ENCODE measurements at places on chromosomes 2 and 18.
A peak's percentile ranks its signal among the peaks of the same experiment; 100 is the strongest.

DNA sequence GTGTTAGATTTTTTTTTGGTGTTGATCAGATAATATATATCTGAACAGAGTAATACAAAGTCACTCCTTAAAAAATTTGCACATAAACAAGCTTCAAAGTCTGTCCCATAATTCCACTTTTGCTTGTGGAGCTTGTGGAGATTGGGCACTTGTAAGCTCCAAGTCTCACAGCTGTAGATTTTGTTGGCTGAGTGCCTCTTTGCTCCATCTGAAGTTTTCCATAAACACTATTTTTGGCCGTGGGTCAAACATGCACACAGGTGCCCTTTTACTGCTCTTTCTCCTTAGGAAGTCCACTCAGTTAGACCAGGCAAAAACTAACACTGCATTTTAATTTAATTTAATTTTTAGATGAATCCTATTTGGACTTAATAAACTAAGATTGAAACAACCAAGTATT lies 3.6 kb upstream of the KCNJ13 start:
- DNase-seq = no peak

- no peak for DNase-seq
Observed at GRCh38 chr18:59263661-59264060, 9.6 kb downstream of the RAX start.

GRCh38 chr2:85162746-85163301 lies 29.6 kb downstream of the TCF7L1 start:
- DNase-seq = no peak

DNA sequence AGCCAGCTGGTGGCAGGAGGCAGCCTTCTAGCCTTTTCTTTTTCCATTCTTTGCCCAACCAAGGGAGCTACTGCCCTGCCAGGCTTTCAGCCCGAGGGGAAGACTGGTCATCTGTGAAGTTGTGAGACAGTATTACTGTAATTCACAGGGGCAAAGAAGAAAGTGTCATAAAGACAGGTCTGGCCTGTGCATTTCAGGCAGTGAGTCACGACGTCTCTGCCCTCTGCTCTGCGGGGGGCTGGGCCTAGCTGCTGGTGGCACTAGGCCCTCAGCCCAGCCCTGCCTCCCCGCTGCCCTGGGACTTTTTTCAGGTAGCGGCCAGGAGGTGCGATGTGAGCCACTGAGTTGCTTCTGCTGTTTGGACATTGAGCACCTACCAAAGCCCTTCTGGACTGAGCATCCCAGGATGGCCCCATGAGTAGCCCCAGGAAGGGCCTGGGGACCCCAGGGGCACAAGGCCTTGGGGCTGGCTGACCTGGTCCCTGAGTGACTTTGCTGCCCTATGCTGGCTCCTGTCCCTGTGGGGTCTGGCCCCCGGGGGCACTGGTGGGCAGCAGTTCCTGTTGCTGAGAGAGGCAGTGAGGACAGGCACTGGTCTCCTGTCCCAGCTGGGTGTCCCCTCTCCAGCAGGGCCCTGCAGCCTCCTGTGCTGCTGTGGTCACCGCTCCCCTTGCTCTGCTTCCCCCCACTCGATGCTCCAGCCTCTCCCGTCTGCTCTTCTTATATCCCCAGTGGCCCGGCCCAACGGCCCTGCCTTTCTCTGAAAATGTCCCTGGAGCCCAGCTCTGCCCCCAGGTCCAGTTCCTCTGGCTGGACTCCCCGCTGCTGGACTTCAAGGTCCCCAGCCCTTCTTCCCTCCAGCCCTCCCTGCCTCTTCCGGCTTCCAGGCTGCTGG lies 7.0 kb downstream of the INHBB start:
- DNase-seq = no peak

- DNase-seq = peak; percentile 53
Observed at GRCh38 chr18:33116376-33116775, 324.1 kb downstream of the CCDC178 start.

DNA sequence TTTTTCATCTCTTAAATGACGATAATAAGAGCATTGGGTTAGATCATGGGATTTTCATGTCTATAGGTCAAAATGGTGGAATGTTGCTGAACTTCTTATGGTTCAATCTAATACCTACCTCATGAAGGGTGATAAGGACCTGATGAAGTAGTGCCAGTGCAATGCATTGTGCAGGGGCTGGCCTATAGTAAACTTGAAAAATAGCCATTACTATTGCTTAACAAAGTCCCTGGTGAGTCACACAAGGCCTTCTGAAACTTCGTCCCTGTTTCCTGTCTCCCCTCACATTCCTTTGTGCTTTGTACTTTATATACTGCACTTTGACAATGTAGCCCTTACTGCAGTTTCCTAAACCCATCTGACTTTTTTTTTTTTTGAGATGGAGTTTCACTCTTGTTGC lies 515.9 kb downstream of the SLC4A3 start:
- DNase-seq = no peak

DNA sequence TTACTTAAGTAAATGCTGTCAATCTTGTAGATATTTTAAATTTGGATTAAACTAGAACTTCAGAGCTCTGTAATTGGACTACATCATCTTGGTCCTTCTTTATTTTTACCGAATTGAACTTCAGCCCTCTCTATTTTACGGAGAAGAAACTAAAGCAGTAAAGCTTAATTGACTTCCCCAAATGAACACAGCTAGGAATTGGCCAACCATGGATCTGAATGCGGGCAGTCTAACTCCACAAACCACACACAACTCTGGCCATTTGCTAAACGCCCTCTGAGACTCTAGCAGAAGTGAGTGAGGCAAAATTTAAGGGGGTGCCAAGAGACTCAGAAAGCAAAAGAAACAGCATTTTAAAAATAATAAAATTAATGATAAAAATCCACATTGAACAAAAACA lies 86.3 kb upstream of the KCTD1 start:
- no peak for DNase-seq

DNA sequence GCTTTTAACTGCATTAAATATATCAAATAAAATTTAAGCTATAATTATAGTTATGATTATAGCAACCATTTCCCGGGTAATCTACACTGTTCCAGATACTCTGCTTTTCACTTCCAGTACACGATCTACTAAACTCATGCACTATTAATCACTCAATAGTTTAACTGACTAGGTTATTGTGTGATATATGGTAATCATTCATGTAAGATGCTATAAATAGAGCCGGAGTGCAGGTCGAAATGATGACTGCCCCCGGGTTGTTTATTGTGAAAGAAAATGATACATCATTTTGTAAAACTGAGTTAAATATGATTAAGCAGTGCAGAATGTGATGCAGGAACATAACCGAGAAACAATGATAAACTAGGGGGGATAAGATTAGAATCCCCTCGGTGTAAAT lies 434.6 kb upstream of the DSEL start:
- no peak for DNase-seq

DNA sequence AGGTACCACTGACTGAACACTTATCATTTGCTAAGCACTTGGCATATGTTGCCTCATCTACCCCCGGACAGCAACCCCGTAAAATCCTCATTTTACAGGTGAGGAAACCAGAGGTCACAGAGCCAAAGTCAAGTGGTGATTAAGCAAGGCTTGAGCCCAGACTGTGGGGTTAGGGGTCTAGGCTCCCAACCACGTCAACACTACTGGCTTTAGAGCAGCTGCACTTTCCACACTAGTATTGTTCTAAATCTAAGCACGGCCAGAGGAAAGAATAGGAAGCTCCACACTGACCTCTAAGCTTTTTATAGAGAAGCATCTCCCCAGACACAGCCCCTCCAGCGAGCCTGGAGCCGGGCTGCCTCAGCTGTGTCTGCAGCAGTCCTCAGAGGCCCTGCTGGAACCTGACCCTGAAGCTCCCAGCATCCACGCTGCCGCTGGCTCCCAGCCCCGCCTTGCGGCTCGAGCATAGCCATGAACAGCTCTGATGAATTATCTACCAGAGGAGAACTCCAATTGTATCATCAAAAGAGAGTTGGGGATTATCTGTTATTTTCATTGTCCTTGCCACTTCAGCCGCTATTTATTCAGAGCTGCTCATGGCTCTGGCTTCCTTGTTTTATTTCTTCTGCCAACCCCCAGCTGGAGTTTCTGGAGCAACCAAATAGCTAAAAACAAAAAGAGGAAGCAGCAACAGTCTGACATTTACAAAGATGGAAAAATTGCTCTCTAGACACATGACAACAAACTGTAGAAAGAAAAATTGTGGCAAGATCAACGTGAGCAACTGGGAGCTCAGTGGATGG lies 62.2 kb upstream of the RTN4 start:
- DNase-seq = no peak

- no peak for DNase-seq
Observed at GRCh38 chr2:217652761-217653639, 349.8 kb downstream of the TNS1 start.

- no peak for DNase-seq
Observed at GRCh38 chr2:136118819-136119716, 1.1 kb upstream of the CXCR4 start.

DNA sequence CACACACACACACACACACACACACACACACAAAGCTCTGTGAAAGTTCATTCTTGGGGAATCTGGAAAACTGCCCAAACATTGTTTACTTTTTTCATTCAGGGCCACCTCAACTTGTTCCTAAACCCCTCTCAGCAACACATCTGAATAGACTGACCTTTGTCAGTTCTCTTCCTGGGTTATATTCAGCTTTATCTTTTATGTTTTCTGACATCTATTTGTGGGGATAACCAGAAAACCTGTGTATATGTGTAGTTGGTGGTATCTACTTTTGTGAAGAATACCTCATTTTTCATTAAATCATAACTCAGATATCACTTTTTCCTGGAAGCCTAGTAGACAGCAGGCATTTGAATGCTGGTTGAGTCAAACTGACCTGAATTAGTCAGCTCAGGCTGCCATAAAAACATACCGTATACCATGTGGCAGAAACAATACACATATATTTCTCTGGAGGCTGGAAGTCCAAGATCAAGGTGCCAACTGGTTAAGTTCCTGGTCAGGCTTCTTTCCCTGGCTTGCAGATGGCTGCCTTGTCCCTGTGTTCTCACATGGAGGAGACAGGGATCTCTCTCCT lies 11.0 kb upstream of the RNF144A start:
- DNase-seq = no peak

- DNase-seq = no peak
Observed at GRCh38 chr18:23068011-23068410, 67.3 kb upstream of the CABLES1 start.

DNA sequence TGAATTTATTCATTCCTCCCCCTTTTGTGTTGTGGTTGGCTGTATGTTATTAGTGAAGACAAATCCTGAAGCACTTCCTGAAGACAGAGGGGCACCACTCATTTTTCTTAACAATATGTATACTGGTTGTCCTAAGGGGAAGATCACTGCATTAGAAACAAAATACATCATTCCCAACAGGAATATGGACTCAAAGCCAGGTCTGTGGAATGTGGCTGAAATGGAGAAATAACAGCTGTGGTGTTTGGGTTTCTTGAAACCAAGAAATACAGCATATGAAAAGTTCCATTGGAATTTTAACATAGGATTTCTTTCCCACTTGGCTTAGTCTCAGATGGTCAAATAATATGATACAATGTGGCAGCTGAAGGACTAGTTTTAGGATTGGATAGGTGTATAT lies 267.6 kb downstream of the KCNE4 start:
- no peak for DNase-seq

GRCh38 chr2:239378918-239379640 lies 21.7 kb downstream of the HDAC4 start:
- DNase-seq = no peak

- no peak for DNase-seq
Observed at GRCh38 chr2:25528173-25528572, 145.2 kb downstream of the DTNB start.

DNA sequence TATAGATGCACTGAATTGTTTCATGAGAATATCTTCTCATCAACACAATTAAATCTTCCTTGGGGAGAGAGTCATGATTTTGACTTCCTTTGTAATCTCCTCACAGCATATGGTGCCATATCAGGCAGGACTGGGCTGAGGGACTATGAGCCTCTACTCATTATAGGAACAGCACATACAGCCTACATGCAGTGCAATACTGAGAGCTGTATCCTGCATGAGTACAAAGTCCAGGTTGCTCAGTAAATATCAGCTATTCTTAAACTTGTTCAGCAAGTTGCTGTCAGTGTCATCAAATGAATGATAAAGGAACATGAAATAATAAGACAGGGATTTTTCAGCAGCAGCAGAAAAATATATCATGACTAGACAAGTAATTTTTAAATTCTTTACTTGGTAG lies 10.8 kb downstream of the DLGAP1 start:
- no peak for DNase-seq

DNA sequence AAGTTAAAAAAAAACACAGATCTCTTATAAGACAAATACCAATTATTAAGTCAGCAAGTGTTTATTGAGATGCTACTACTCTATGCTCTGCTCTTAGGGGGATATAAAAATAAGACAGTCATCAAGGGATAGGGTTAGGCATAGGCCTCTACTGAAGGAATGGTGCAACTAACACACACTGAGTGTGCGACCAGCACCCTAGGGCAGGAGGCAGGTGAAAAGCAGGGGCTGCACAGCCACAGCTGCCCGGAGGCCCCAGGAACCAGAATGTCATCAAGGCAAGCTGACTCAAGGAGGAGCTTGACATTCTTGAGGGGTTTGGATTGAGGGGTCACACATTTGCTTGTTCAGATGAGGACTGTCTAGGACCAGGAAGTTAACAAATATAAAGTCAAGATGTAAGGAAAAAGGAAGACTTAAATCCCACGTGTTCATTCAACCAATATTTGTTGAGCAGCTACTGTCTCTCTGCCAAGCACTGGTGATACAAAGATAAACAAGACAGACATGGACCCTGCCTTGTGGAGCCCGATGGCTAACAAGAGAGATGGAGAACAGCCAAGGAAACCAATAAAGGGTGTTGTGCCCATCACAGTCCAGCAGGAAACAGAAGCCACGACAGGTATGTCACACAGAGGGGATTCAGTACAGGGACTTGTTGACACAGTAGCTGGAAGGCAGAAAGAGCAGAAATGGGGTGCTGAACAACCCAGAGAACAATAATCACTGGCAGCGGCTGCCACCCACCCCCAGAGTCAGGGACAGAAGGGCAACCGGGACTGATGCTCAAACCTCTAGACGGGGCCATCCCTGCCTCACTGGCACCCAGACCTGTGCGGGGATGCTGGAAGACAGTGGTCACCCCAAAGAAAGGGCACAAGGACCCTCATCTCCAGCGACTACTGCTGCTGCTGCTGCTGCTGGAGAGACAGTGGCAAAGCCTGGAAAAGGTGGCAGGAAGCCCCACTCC lies 45.8 kb upstream of the MAL start:
- no peak for DNase-seq

- no peak for DNase-seq
Observed at GRCh38 chr18:51196811-51197660, 445 bp downstream of the MEX3C start.

DNA sequence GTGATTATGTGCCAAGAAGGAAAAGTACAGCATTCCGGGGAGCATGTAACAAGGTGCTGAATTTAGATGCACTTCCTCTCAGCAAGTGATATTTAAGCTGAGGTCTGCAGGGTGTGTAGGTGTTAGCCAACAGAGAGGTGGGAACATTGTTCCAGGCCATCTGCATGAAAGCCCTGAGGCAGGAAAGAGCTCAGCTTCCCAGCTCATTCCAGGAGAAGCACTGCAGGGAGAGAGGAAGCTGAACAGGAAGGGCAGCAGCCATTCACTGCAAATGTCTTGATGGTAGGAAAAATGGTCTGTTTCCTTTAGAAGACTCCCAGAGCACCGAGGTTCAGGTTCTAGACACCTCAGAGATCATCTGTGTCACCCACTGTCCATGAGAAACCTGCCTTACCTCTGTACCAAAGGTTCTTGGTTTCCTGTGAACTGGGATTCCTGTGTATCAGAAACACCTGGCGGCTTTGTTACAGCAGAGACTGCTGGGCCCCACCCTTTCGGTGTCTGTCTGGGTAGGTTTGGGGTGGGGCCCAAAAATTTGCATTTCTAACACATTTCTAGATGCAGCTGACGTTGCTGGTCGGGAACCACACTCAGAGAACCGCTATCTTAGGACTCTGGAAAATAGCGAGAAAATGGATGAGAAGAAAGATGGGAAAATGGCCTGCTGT lies 84.0 kb downstream of the RTN4 start:
- DNase-seq = no peak
